Activated CD4-positive, CD25-positive, alpha-beta regulatory T cell treated with anti-CD3 and anti-CD28 coated beads, Interleukin-2, amount 50 U/mL, for 72 hours (primary cell): ENCODE measurements at places on chromosomes 2 and 18.

DNA sequence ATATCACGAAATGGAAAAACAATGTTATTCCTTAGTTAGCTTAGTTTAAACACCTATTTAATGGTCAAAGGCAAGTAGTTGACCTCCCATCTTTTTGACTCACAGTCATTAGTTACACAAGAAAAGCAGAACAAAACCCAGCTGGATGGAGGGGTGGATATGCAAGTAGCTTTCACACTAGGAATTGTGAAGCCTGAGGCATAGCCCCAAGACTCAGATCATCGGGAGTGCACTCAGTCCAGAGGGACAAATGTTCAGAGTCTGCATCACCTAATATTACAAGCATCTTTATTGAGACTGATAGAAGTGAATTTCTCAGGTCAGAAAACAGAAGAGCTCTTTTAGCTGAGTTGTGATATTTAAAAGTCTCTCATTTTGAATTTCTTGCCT is 15.5 kb upstream of the CPS1 start:
- DNase-seq: no peak

GRCh38 chr2:20692081-20692480 is 25.1 kb downstream of the GDF7 start:
- DNase-seq: no peak

- DNase-seq: no peak
Measured at GRCh38 chr2:42942214-42942989, 150.0 kb upstream of the HAAO start.

DNA sequence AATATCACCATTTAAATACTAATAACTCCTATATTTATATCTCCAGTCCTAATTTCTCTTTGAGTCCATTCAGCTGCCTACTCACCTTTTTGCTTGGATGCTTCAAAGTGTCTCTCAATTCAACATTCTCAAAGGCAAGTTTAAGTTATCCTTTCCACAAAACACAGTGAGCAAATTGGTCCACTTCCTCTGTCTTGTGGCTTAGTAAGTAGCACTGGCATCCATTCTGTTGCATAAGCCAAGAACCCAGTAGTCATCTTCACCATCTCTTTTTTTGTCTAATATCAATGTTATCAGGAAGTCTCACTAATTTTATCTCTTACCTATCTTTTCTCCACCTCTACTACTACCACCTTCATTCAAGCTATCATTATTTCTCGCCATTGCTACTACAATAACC is 27.4 kb upstream of the IL1RL1 start:
- no peak for DNase-seq

- peak; percentile 17 for DNase-seq
Measured at GRCh38 chr2:1561811-1562421, 148.7 kb downstream of the TPO start.

DNA sequence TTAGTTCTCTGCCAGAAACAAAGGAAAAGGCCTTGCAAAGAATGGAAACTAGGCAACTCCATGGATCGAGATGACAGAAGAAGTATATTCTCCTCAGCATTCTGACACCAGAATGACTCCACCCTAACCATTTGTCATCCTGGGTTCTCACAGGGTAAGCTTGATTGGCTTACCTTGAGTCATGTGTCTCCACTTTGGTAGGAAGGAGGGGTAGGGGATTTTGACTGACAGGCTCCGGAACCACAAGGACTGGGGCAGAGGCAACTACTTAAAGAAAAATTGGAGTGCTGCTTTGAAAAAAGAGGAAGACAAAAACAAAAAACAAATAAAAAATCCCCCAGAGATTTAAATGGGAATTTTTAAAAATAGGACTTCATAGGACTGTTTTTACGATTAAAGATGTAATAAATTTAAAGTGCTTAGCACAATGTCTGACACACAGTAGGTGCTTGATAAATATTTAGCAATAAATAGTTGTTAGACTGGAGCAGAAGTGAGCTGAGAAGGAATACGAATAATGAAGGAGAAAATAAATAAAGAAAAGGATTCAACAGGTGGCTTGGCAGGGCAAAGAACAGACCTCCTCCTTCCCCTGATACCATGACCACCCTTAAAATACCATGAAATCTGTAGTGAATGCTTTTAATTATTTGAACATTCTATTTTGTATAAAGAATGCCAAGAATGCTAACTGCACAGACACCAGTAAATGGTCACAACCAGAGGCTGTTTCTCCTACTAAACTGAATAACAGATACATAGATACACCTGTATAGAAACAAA is 230.2 kb downstream of the CDCA7 start:
- no peak for DNase-seq

DNA sequence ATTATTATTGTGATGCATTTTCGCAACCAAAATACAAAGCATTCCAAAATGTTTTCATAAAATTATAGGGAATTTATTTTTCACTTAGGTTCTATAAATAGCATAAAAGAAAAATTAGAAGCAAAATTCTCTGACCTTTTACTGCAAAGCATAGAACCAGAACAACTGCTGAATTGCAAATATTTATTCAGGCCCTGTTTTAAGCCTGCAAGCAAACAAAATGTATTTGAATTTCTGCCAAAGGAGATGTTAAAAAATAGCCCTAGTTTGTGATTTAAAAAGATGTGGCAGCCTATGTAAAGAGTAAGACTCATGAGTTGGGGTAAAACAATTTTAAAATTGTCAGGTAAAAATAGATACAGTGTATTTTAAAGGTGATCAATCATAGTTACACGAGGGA is 138.1 kb downstream of the KCNJ3 start:
- DNase-seq: no peak

- no peak for DNase-seq
Measured at GRCh38 chr18:48345596-48345995, 63.6 kb downstream of the ZBTB7C start.

GRCh38 chr2:14424478-14425390 is 207.8 kb upstream of the LRATD1 start:
- no peak for DNase-seq

GRCh38 chr18:3605486-3605952 is 155.5 kb downstream of the TGIF1 start:
- DNase-seq: no peak

DNA sequence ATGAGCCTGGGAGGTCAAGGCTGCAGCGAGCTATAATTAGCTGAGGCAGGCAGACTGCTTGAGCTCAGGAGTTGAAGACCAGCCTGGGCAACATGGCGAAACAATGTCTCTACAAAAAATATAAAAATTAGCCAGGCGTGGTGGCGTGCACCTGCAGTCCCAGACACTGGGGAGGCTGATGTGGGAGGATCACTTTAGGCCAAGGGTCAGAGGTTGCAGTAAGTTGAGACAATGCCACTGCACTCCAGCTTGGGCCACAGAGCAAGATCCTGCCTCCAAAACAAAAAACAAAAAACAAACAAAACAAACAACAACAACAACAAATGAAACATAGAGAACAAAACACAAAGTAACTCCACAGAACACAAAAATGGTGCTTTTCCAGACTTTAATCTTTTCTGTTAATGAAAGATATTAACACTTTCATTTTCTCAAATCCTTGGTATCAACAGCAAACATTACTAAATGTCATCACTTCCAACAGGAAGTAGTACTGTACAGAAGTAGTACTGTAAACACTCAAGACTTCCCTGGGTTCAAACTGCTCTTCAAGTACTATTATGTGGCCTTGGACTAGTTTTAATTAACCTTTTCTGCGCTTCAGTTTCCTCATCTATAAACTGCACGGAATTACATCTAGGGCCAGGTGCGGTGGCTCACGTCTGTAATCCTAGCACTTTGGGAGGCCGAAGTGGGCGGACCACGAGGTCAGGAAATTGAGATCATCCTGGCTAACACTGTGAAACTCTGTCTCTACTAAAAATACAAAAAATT is 27.9 kb downstream of the PUM2 start:
- DNase-seq: no peak

DNA sequence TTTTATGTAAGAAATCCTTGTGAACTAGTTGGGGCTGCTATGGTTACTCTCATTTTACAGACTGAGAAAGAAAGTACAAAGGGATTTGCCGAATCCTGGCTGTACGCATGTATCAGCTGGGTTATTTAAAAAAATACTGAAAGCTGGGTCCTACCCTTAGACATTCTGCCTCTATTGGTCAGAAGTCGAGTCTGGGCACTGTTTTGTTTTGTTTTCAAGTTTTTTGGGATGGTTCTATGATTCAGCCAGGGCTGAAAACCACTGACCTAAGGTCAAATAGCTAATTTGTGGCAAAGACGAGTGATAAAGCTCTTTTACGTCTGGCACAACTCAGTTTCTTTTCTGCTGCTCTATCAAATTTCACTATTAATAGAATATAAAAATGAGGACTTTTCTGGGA is 5.9 kb upstream of the SLC8A1 start:
- DNase-seq: no peak

DNA sequence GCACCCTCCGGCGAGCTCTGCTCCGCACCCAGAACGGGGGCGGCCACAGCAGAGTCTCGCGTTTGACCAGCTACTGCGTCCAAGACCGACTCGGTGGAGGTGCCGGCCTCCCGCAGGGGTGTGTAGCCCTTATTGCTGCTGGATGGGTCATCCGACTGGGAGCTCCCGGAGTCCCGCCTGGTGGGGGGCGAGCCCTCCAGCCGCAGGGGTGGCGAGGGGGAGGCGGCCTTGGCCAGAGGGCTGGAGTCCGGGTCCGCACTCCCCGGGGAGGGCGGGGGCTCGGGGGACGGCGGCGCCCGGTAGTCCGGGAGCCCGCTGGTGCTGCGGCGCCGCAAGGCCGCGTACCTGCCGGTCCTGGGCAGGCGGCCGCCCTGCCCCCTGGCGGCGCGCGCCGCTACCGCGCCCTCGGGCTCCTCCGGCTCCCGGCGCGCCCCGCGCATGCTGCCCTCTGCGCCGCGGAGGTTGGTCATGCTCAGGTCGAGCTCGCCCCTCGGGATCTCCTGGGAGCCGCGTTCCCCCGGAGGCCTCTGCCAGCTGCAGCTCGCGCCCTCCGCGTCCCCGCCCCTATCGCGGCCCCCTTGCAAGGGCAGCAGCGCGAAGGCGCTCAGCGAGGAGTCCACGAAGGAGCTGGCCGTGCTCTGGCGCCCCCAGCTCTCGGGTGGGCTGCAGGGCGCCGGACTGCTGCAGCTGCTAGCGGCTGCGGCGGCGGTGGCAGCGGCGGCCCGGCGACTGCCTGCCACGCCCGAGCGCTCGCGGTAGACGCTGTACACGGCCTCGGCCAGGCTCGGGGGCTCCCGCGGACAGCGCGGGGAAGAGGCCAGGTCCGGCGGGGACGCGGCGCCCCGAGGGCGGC is 4.8 kb downstream of the TMEM200C start:
- no peak for DNase-seq

- no peak for DNase-seq
Measured at GRCh38 chr2:19847486-19847885, 54.3 kb downstream of the TTC32 start.

DNA sequence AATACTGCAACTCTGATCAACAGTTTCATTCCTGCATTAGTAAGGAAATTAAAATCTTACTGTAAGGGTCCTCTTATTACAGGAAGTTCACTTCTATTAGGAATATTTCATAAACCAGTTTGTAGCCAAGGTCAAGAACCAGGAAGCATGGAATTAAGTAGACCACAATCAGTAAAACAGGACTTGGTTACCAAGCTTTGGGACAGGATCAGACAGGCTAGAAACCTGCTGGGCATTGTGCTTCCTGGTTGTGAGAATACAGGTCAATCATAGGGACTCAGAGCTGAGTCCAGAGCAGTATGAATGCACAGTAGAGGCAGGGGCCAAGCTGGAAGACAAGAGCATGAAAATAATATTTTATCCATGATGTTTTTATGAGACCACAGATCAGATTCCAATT is 248.0 kb downstream of the IKZF2 start:
- no peak for DNase-seq

DNA sequence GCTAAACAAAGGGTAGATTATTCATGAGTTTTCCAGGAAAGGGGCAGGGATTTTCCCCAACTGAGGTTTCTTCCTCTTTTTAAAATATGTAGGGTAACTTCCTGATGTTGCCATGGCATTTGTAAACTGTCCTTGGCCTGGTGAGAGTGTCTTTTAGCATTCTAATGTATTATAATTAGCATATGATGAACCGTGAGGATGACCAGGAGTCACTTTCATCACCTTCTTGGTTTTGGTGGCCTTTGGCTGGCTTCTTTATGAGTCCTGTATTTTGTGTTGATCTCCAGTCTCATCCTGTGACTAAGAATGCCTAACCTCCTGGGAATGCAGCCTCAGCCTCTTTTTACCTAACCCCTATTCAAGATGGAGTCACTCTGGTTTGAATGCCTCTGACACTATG is 391.0 kb upstream of the LINC00305 start:
- no peak for DNase-seq

GRCh38 chr18:27136208-27136535 is 48.9 kb downstream of the CHST9 start:
- no peak for DNase-seq

DNA sequence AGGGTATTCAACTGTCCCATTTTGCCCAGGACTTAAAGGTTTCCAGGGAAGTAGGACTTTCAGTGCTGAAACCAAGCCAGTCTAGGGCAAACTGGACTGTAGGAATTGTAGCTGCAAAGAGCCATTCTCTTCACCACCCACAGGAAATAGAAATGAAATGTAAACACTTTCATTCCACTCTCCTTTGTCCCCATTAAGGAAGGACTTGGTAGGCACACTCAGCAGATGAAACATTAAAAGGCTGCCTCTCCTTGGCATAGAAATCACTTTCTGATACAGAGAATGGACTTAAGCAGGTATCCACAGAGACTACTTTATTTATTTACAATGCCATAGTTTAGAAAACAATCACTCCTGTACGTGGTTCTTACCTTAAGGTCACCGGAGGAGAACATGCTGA is 102.9 kb upstream of the CCDC195 start:
- no peak for DNase-seq

DNA sequence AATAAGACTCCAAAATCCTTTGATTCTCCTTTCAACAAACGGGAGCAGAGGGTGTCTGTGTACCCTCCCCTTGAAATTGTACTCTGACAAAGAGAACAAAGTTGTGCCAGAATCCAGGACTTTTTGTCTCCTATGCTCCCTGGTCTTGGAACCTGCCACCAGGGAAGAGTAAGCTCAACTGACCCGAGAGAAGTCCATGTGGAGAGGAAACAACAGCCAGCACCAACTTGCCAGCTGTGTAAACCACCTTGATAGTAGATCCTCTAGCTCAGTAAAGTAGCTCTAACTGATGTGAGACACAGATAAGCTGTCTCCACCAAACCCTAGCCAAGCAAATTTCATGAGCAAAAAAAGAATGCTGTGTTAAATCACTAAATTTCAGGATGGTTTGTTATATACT is 46.9 kb downstream of the LNPK start:
- no peak for DNase-seq

GRCh38 chr18:79643054-79643984 is 36.3 kb upstream of the CTDP1 start:
- DNase-seq: no peak
